ENCODE measurements at places on chromosomes 13 and 19.

GRCh38 chr13:101584331-101584730 lies 131.9 kb downstream of the ITGBL1 start:
- no peak for DNase-seq

GRCh38 chr19:35725216-35725861 lies 7.5 kb downstream of the KMT2B start:
- DNase-seq, result no peak

DNA sequence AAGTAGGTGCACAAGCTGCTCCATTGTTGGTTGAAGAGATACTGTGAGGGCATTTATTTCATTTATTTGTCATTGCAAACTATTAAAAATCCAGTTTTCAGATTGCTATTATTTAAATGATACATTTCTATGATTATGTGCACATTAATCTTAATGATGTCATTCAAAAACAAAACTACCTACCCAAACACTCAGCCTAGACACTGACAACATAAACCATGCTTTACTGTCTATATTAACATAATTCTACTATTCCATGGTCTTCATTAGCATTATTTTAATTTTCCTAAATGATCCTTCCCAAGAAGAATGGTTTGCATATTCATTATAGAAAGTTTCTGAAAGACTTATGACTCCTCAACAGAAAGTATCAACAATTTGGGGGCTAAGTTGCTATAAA lies 813.0 kb upstream of the SLITRK5 start:
- no peak for DNase-seq

GRCh38 chr13:20118268-20119140 lies 42.3 kb downstream of the GJA3 start:
- no peak for DNase-seq

GRCh38 chr13:87280139-87280538 lies 391.0 kb upstream of the SLITRK5 start:
- DNase-seq, result no peak

- DNase-seq, result no peak
These were observed 816.6 kb downstream of the UQCRFS1 start for GRCh38 chr19:28396287-28396831.

DNA sequence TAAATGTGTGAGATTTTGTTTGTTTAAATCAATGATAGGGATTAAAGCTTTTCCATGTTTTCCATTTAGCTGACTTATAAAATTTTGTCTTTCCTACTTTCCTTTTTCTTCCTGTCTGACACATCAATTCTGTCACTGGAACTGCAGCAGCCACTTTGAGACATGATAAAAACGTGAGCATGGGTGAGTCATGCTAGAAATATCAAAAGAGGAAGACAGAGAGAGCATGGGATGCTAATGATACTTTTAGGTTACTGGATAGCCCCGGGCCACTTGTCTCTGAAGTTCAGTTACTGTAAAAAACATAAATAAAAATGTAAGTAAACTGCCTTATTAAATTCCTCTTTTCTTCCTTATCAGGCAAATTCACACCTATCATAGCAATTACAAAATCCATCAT lies 1332.0 kb upstream of the PCDH20 start:
- DNase-seq, result no peak

DNA sequence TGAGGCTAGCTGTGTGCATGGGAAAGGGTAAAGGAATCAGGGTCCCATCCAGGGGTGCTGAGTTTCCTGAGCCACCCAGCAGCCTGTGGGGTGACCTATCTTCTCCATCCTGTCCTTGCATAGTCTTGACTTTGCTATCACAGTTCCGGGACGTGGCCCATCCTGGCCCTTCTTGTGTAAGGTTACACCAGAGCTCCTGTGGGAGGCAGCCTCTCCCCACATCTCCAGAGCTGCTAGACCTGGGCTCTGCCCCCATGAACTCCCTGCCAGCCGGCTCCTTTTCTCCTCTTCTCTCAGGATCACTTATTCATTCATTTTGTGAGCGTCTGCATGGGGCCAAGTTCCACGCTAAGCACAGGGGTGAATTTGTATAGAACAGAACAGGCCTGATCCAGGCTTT lies 238.9 kb downstream of the TSHZ3 start:
- no peak for DNase-seq

- no peak for DNase-seq
These were observed 5.9 kb upstream of the C1QTNF9B start for GRCh38 chr13:23902975-23903905.

- DNase-seq, result no peak
These were observed 384.3 kb downstream of the HS6ST3 start for GRCh38 chr13:96474181-96474557.

- no peak for DNase-seq
These were observed 192.8 kb upstream of the IRS2 start for GRCh38 chr13:109979228-109979627.

DNA sequence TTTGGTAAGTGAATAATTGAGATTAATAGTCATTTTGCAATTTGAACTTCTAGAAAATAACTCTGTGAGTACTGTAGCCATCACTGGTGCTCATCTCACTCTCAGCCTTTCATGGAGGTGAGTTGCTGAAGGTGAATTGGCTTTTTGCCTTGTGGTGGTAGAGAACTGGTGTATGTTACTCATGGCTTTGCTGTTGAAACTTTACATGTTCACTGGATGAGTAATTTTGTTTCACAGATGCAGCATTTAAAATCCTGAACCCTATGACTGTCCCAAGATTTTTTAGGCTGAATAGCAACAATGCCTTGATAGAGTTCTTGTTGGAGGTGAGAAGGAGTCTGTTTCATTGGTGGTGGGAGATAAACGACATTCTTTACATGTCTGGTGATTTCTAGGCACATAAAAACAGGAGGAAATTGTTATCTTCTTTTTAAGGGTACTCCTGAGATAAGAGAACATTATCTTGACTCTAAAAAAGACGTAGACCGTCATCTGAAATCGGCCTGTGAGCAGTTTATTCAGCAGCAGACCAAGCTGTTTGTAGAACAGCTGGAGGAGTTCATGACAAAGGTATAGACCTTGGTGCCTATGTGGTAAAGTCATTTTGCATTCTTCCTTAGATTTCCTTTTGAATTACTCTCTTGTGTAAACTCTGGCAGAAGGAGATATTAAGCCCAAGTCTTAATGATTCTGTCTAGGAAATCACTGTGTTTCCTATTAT lies 53.9 kb downstream of the COG3 start:
- no peak for DNase-seq

- DNase-seq, result no peak
These were observed 8.1 kb upstream of the ADGRE2 start for GRCh38 chr19:14786421-14786851.

- DNase-seq, result no peak
These were observed 80.2 kb downstream of the SHISA2 start for GRCh38 chr13:25971459-25972145.

DNA sequence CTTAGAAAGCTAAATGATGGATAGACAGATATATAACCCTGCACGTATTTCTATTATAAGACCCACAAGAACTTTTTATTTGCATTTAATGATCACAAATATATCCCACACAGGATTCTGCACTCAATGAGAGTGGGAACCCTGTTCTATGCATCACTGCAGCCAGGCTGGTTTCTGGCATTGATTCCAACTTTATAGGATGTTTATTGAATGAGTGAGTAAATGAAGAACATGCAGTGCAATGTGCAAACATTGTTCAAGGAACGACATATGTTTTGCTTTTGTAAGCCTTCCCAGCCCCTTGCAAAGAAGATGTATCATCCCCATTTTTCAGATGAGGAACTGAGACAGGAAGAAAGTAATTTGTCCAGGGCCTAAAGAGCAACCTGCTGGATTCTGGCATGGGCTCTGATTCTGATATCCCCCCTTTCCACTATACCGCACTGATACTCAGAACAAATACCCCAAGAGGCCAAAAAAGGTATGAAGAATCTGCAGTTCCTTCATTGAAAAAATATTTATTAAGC lies 246.3 kb downstream of the LACC1 start:
- no peak for DNase-seq

DNA sequence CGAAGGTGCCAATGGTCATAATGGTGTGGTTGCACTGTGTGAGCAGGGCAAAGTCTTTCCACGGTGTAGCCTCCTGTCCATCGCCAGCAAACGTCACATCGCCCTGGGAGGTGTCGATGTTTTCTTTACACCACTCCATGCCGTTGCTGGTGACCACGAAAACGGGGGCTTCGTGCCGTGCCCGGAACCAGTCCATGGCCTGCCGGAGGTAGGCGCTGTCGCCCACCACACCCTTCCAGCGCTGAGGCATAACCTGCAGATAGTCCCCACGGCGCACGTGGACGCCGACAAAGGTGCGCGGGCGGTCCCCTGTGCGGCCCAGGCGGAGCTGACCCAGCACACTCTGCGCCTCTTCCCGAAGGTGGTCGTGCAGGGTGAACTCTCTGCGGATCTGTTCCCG lies 2.1 kb downstream of the FUT1 start:
- no peak for DNase-seq

GRCh38 chr19:30224689-30225606 lies 147.2 kb upstream of the ZNF536 start:
- DNase-seq, result no peak

- no peak for DNase-seq
These were observed 497.2 kb downstream of the DIAPH3 start for GRCh38 chr13:59666504-59666903.

GRCh38 chr19:1825909-1826556 lies 14.0 kb upstream of the ATP8B3 start:
- peak; percentile 55 for DNase-seq
